ENCODE measurements at places on chromosomes 13 and 19.

GRCh38 chr19:38402623-38402966 is 298 bp upstream of the FAM98C start:
- no peak for DNase-seq

GRCh38 chr13:46595136-46595884 is 42.3 kb downstream of the LRCH1 start:
- DNase-seq = no peak

DNA sequence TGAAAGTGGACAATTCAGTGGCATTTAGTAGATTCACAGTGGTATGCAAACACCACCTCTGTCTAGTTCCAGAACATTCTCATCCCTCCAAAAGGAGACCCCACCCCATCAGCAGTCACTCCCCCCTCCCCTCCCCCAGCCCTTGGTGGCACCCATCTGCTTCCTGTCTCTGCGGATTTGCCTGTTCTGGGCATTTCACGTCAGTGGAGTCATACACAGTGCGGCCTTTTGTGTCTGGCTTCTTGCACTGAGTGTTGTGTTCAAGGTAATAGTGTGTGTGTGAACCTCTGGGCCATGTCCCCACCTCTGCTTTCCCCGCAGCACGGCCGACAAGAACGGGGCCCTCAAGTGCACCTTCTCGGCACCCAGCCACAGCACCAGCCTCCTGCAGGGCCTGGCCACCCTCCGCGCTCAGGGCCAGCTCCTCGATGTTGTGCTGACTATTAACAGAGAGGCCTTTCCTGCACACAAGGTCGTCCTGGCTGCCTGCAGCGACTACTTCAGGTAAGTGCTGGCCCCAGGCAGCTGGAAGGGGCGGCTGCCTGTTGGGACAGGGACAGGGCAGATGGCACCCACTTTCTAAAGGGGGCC is 19.4 kb upstream of the CRTC1 start:
- no peak for DNase-seq

- no peak for DNase-seq
These were observed 43.2 kb upstream of the TSHZ3 start for GRCh38 chr19:31392464-31392863.

DNA sequence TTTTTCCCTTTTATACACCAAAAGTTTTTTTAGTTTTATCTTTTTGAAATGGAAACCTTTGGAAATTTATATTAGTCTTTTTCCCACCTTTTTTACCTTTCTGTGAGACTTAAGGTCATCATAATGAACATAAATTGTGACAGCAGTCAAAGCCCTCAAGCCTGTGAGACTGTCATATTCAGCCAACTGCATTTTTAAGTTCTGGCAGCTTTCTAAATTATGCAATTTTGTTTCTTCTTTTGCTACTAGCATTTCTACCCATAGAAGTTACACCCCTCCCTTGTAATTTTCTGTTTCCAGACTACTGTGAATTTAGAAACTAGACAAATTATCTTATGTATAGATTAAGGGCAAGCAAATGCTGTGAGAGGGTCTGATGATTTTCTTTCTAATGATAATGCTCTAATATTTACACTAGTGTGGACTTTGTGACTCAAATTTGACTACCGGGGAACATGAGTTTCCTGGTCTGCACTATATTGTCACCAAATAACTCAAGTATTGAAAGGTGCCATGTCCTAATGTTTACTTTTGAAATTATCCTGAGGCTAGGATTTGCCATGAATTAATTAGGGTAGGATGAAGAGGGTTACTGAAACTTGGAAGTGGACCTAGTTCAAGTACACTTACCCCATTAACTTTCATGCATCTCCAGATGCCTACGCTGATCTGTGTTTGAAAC is 43.7 kb downstream of the FRY start:
- DNase-seq = no peak

DNA sequence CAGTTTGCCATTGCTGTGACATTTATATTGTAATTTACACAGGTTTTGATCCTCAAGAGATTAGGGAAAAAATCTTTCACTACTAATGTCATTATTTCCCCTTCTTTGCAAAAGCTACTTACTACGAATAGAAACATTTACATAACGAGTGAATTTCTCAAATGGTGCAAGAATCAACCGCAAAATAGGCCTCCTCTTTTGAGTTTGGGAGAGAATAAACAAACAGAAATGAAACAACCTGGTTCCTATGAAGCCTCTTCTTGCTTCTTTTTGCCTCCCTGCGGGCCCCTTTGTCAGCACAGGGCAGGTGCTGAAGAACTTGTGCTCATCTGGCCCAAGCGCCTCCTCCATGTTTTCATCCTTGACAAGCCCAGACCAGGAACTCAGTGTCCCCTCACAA is 10.1 kb upstream of the GJA3 start:
- no peak for DNase-seq

All from fibroblast of skin of scalp (primary cell).